Activated CD8-positive, alpha-beta memory T cell treated with anti-CD3 and anti-CD28 coated beads, Interleukin-2, amount 10 ng/mL, durations not matched to agents 7 days and 5 days (primary cell): ENCODE measurements at places on chromosomes 11 and 22. TPM values are rescaled to one million over a fixed set of nuclear protein-coding genes. Genes with fewer than 3 reads are reported as not detected.

GRCh38 chr11:13091373-13091772, 82.3 kb downstream of the RASSF10 start:
- no peak overlapping the region for H3K27ac ChIP-seq
- H3K36me3 ChIP-seq: no peaks in the 10 kb centered on the region
- DNase-seq: no peak
- H3K4me3 ChIP-seq: no peak overlapping the region

- H3K4me1 ChIP-seq: peaks cover 2% of the 10 kb centered on the region
- no peak for DNase-seq
- H3K36me3 ChIP-seq: no peaks in the 10 kb centered on the region
- no peak overlapping the region for H3K27ac ChIP-seq
Observed at GRCh38 chr11:66391322-66391721, 19.8 kb upstream of the SLC29A2 start.

GRCh38 chr11:94020777-94021481, at the start of gene HEPHL1:
Gene HEPHL1 (plus strand): TSS chr11:94021354. CDS start chr11:94021369, 15 bp downstream.
- DNase-seq: no peak
- no peaks in the 10 kb centered on the region for H3K27me3 ChIP-seq
- H3K36me3 ChIP-seq: no peaks in the 10 kb centered on the region
- no peak within 1 kb of the TSS for H3K4me3 ChIP-seq
- no peaks in the 10 kb centered on the region for H3K4me1 ChIP-seq
- no peak within 1 kb of the TSS for H3K27ac ChIP-seq

DNA sequence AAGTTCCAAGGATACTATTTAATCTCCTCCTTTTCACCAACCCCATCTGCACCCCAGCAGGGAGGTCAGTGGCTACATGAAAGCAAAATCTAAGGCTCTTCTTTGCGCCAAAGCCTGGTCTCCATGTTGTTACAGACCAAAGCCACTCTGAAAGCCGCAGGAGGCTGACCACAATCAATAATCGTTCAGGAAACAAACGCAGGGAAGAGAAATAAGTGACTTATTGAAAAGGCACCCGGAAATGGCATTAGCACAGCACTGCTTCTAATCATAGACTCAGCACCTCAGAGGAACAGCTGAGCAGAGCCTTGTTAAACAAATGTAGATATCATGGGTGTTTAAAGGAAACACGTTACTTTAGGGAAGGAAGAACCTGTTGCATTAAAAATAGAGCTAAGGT, 183.9 kb downstream of the KIRREL3 start:
- DNase-seq: no peak
- H3K4me1 ChIP-seq: peaks cover 4% of the 10 kb centered on the region
- H3K27ac ChIP-seq: no peak overlapping the region
- H3K4me3 ChIP-seq: no peak overlapping the region

- H3K27me3 ChIP-seq: peaks cover 8% of the 10 kb centered on the region
- no peak overlapping the region for H3K27ac ChIP-seq
Observed at GRCh38 chr11:61777234-61778090, 14.9 kb downstream of the TMEM258 start.

DNA sequence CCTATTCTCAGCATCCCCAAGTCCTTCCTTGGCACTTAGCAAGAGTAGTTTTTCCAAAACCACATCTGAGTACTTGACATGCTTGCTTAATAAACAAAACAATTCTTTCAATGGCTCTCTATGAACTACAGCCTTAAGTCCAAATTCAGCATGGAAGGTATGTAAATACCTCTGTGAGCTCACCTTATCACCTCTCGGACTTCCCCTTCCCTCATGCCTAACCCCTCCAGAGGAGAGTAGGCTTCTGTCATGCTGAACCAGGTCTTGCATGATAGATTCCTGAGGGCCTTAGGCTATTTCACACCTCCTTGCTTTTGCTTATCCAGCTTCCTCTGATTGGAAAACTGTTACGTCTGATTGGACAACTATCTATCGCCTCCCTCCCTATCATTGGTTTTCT, 312.9 kb upstream of the CCDC90B start:
- DNase-seq: no peak
- H3K36me3 ChIP-seq: no peaks in the 10 kb centered on the region
- peaks cover 2% of the 10 kb centered on the region for H3K27me3 ChIP-seq
- no peak overlapping the region for H3K4me3 ChIP-seq
- no peaks in the 10 kb centered on the region for H3K4me1 ChIP-seq
- no peak overlapping the region for H3K27ac ChIP-seq

- H3K4me3 ChIP-seq: peak overlapping the region; percentile 86
- peaks cover 32% of the 10 kb centered on the region for H3K4me1 ChIP-seq
- peak; percentile 80 for DNase-seq
- H3K27me3 ChIP-seq: peaks cover 11% of the 10 kb centered on the region
- peaks cover 5% of the 10 kb centered on the region for H3K36me3 ChIP-seq
Observed at GRCh38 chr11:269146-269890, 8.9 kb upstream of the NLRP6 start.

GRCh38 chr11:130874396-130874795, 41.9 kb downstream of the SNX19 start:
- H3K4me1 ChIP-seq: no peaks in the 10 kb centered on the region
- H3K4me3 ChIP-seq: no peak overlapping the region
- no peak for DNase-seq
- no peak overlapping the region for H3K27ac ChIP-seq

DNA sequence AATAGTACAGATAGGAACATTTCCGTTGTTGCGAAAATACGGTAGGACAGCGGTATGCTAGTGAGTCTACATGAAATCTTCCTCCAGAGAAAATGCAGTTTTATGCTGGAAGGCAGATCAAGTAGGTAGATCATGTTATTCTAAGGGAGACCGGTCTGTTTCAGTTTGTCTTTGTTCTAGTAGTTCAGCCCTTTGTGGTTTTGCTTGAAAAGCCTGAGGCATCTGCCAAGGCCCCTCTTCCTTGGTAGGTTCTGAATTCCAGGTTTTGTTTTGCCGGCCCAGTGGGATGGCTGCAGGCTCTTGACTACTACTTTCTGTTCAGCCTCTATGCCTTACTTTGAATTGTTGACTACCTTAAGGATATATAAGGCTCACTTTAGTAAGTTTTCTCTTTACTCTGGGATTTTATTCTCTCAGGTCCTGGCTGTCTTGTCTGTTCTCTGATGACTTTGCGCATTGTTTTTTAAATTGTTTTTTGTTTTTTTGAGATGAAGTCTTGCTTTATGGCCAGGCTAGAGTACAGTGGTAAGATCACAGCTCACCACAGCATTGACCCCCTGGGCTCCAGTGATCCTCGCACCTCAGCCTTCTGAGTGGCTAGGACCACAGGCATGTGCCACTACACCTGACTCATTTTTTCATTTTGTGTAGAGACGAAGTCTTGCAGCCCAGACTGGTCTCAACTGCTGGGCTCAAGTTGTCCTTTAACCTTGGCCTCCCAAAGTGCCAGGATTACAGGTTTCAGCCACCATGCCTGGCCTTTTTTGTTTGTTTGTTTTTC, 53.7 kb downstream of the HIPK3 start:
- H3K27me3 ChIP-seq: no peaks in the 10 kb centered on the region
- DNase-seq: no peak
- H3K27ac ChIP-seq: no peak overlapping the region
- H3K4me3 ChIP-seq: no peak overlapping the region
- H3K36me3 ChIP-seq: peaks cover 13% of the 10 kb centered on the region
- peaks cover 5% of the 10 kb centered on the region for H3K4me1 ChIP-seq

- H3K27me3 ChIP-seq: peaks cover 11% of the 10 kb centered on the region
- no peak overlapping the region for H3K27ac ChIP-seq
- H3K36me3 ChIP-seq: no peaks in the 10 kb centered on the region
- H3K4me3 ChIP-seq: no peak overlapping the region
- peaks cover 6% of the 10 kb centered on the region for H3K4me1 ChIP-seq
- no peak for DNase-seq
Observed at GRCh38 chr11:69400771-69401590, 80.5 kb upstream of the LINC01488 start.

DNA sequence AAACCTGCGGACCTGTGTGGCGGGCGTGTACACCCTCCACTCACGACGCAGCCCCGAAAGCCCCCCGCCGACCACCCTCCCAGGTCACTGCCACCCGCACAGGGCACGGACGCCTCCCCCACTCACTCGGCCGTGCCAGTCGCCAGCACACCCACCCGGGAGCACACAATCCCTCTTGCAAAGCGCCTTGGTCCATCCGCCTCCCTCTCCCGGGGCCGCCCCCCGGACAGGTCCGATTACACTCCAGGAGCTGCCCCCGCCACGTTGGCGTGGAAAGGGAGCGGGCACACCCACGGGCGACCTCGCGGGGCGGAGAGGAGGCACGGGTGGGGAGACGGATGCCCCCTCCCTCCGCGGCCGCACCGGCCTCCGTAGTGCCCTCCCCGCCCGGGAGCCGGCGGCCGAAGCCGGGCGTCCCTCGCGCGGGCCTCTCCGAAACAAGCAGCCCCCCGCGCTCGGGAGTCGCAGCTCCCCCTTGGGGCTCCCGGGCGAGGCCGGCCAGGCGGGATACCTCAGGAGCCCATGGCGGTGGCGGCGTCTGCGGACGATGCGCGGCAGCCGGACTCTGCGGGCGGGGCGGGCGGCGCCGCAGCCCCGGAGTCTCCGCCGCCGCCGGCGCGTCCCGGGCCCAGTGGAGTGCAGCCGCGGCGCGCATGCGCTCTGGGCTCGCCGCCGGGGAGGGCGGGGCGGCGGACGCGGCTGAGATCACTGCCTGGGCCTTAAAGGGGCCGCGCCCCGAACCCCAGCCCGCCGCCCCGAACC, at the start of gene TMEM184B:
Gene TMEM184B, minus strand, starts transcription at position 638 of the 762 bp plus-strand sequence. CDS start 25,049 bp downstream, outside the sequence.
- H3K4me3 ChIP-seq: peak within 1 kb of the TSS; percentile 80
- peaks cover 1% of the 10 kb centered on the region for H3K36me3 ChIP-seq
- peak; percentile 81 for DNase-seq
- peaks cover 40% of the 10 kb centered on the region for H3K4me1 ChIP-seq

GRCh38 chr11:100632941-100633452, 54.1 kb upstream of the ARHGAP42 start:
- no peak overlapping the region for H3K4me3 ChIP-seq
- DNase-seq: no peak
- no peaks in the 10 kb centered on the region for H3K36me3 ChIP-seq
- no peaks in the 10 kb centered on the region for H3K27me3 ChIP-seq
- H3K27ac ChIP-seq: no peak overlapping the region

GRCh38 chr11:101498891-101499290, 84.9 kb downstream of the TRPC6 start:
- H3K4me3 ChIP-seq: no peak overlapping the region
- no peaks in the 10 kb centered on the region for H3K27me3 ChIP-seq

The CCDC73 gene
- total RNA-seq: not detected

The UPK3A gene
- total RNA-seq: not detected

The SERPING1 gene
- total RNA-seq: not detected

The TRAPPC4 gene
- total RNA-seq: 73.9 TPM

The ALX4 gene
- not detected for total RNA-seq
